T-helper 17 cell (primary cell): ENCODE measurements at places on chromosomes 11 and 22.

GRCh38 chr11:109221190-109221589 lies 200.8 kb upstream of the C11orf87 start:
- no peak for DNase-seq

- DNase-seq, result no peak
These were observed 3.6 kb downstream of the NEAT1 start for GRCh38 chr11:65425971-65426838.

DNA sequence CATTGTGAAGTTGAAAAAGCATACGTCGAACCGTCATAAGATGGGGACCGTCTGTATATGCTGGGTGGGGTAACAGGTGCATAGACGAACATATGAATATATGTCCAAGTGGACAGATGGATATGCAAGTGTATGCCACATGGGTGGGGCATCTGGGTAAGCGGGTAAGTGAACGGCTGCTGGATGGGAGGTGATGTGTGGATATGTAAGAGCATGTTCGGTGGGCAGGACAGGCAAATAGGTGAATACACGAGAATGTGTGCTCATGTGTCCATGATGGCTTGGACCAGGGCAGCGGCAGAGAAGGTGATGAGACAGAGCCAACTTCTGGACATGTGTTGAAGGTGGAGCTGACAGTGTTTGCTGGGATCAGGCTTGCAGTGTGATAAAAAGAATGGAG lies 12.0 kb downstream of the IFITM10 start:
- DNase-seq, result no peak

DNA sequence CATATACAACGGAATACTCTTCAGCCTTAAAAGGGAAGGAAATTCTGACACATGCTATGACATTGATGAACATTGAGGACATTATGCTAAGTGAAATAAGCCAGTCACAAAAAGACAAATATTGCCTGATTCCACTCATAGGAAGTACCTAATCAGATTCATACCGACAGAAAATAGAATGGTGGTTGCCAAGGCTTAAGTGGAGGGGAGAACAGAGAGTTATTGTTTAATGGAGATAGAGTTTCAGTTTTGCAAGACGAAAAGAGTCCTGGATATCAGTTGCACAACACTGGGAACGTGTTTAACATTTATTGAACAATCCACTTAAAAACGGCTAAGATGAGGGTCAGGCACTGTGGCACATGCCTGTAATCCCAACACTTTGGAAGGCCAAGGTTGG lies 45.6 kb upstream of the HIPK3 start:
- no peak for DNase-seq

GRCh38 chr11:834371-835316 lies 1.9 kb downstream of the CD151 start:
- no peak for DNase-seq

DNA sequence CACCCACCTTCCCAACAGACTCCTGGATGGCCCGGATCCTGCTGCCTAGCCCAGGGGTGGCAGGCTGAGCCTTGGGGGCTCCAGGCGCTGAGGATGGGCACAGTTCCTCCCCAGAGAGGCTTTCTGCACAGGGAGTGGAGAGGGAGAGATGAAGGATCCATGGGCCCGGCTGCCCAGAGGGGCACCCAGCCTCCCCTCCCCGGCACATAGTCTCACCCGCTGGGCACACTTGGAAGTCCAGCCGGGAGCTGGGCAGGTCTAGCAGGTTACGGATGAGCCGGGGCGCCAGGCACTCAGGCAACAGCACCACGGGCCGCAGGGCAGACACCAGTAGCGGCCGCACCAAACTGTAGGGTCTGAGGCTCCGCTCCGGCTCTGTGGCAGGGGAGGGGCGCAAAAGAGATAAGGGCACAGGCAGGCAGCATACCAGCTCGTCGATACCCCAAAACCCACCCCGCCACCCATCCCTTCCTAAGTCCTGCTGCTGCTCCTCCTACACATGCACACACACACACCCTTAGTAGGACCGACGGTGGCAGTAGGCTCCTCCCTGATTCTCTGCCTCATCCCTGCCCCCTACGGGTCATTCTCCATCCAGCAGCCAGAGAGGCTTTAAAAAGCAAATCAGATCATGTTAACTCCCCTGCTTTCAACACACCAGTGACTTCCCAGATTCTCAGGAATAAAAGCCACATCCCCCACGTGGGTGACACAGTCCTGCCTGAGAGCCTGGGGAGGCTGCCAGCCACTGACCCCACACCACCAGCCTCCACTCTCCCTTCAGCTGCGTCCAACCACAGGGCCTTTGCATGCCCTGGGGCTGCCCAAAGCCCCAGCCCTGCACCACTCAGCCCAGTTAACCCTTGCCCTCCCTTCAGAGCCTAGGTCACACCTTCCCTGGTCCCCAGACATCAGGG lies 6.5 kb upstream of the MFNG start:
- DNase-seq, result peak; percentile 53

DNA sequence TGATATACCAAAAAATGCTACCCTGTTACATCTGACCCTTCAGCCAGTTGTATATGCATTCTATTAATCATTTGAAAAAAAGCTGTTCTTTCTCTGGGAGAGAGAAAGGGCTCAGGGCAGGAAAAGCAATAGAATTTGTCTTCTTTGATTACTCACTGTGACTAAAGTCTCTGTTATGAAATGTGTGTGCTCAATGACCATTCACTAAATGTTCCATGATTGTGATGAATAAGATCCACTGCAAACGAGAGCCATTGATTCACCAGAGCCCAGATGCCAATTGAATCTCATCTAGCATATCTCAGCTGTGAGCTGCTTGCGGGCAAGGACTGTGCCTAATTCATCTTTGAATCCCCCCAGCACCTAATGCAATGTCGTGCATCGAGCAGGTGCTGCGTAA lies 184.3 kb downstream of the OPCML start:
- no peak for DNase-seq
